NCI-H2081 (cell line): ENCODE measurements at places on chromosomes 6 and 20.

- no peak for DNase-seq
These were observed 90.8 kb downstream of the TRMT11 start for GRCh38 chr6:126076992-126077664.

DNA sequence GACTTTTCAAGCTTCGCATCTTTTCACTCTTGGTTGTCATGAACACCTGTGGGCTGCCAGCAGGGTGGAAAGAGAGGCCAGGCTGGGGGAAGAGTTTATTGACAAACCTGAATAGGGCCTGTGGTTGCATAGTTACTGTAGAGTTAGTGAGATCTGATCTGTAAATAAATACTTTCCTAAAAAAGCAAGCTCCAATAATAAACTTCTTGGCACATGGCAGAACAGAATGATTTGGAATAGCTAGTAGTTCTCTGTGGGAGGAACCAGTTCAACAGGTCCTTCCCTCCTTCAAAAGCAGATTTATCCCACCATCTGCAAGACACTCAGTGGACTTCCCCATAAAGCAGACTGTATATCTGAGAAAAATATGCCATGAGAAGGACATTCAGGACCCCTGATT lies 445.0 kb downstream of the HACE1 start:
- no peak for DNase-seq

DNA sequence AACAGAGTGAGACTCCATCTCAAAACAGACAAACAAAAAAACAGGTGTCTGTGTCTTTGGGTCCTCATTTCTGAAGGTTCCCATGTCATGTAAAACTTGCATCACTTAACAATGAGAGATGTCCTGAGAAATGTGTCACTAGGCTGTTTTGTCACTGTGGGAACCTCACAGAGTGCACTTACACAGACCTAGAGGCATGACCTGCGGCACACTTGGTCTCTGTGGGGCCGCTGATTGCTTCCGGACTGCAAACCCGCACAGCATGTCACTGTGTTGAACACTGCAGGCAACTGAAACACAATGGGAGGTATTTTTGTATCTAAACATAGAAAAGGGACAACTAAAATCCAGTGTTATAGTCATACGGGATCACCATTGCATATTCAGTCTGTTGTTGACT lies 42.3 kb upstream of the TMEM181 start:
- DNase-seq: no peak

- peak; percentile 62 for DNase-seq
These were observed 83.5 kb downstream of the ZMYND8 start for GRCh38 chr20:47272893-47273590.

- no peak for DNase-seq
These were observed 16.9 kb upstream of the THEMIS start for GRCh38 chr6:127917766-127918165.

GRCh38 chr20:29876911-29877285 lies 1380.6 kb upstream of the DEFB115 start:
- no peak for DNase-seq

- no peak for DNase-seq
These were observed 86.5 kb upstream of the FYN start for GRCh38 chr6:111959766-111960165.

DNA sequence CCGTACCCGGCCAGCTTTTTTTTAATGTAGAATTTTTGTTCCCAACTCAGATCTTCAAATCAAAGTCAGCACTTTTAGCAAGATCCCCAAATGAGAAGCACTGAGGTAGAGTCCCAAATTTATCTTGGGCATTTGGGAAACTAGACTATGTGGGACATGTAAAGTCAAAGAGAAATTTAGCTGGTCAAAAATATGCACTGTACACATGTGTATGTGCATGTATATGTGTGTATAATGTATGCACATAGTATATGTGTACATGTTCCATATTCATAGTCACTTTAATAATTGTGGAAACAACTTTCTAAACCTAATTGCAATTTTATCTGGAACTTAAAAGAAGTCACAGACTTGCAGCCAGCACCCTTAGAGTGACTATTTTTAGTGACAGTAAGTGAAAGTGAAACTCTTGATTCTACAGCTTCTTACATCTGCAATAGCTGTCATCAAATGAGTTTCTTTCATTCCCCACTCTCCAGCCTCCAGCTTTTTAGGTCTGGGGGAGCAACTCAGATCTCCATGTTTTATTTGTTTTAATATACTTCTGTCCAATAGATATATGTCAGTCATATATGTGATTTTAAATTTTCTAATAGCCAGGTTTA lies 53.6 kb downstream of the CDC40 start:
- no peak for DNase-seq

DNA sequence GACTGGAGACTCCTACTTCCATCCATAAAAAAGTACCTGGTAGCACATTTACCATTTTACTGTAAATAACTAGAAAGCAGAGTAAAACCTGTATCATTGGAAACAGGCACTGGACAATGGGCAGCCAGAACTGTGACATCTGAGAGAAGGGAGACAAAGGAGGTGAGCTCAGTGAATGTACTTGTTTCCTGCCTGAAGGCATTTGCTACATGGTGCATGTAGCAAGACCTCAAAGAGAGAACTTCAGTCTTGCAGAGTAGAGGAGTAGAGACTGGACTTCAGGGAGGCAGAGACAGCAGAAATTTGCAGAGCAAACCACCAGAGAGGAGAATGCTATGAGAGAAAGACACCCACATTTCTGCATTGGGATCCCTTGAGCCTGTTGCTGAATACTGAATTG lies 171.0 kb upstream of the CCN2 start:
- no peak for DNase-seq

- DNase-seq: no peak
These were observed 19.4 kb upstream of the BAK1 start for GRCh38 chr6:33599413-33599938.

GRCh38 chr6:158911746-158912480 lies 88.1 kb downstream of the RSPH3 start:
- peak; percentile 70 for DNase-seq

GRCh38 chr6:10528158-10528981 lies 7.2 kb downstream of the GCNT2 start:
- peak; percentile 39 for DNase-seq

- no peak for DNase-seq
These were observed 237.6 kb downstream of the QKI start for GRCh38 chr6:163651915-163652668.

- no peak for DNase-seq
These were observed 22.8 kb upstream of the DTNBP1 start for GRCh38 chr6:15685619-15686018.

GRCh38 chr6:166612471-166612881 lies 14.6 kb downstream of the RPS6KA2 start:
- no peak for DNase-seq
